Stimulated activated CD4-positive, alpha-beta T cell treated with anti-CD3 and anti-CD28 coated beads, Interleukin-2, amount 100 ng/mL, for 24 hours (primary cell): ENCODE measurements at places on chromosomes 5 and 9.

GRCh38 chr9:131503626-131504465 lies 1.1 kb downstream of the POMT1 start:
- peak; percentile 73 for DNase-seq

- DNase-seq: peak; percentile 0
Observed at GRCh38 chr9:1804128-1804865, 210.8 kb upstream of the SMARCA2 start.

- DNase-seq: peak; percentile 33
Observed at GRCh38 chr9:136051837-136052471, 43.1 kb downstream of the NACC2 start.

DNA sequence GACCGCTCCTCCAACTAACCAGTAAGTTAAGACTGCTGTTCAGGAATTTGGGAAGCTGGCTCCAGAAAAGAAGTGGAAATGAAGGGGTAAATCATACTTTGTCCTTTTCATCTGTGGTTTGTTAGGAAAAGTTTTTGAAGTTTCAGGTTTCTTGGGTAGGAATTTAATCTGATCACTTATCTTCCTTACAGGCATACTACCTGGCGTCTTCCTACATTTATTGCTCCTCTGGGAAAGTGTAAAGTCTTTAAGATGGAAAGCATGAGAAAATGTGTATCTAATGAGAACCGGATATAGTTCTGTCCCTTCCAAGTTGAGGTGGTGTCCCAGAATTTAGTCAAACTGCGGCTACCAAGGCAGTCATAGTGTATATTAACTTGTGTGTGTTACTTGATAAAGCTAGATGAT lies 1.3 kb downstream of the RASA1 start:
- DNase-seq: no peak

DNA sequence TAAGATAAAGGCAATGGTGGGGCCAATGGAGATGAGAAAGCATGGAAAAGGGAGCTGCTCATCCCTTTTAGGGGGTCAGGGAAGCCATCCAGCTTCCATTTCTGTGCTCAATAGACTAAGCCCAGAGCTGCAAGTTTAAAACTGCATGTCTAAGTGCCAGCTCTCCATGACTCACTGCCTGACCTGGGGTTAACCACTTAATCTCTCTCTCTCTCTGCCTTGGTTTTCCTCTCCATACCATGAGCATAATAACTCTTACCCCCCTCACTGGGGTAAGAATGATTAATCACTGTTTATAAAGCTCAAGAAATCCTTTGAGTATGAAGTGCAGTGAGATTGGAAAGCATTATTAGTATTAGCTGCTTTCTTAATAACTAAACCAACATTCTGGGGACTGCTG lies 1382.4 kb upstream of the WWC1 start:
- DNase-seq: no peak

- no peak for DNase-seq
Observed at GRCh38 chr5:140546851-140547507, 483 bp upstream of the EIF4EBP3 start.

DNA sequence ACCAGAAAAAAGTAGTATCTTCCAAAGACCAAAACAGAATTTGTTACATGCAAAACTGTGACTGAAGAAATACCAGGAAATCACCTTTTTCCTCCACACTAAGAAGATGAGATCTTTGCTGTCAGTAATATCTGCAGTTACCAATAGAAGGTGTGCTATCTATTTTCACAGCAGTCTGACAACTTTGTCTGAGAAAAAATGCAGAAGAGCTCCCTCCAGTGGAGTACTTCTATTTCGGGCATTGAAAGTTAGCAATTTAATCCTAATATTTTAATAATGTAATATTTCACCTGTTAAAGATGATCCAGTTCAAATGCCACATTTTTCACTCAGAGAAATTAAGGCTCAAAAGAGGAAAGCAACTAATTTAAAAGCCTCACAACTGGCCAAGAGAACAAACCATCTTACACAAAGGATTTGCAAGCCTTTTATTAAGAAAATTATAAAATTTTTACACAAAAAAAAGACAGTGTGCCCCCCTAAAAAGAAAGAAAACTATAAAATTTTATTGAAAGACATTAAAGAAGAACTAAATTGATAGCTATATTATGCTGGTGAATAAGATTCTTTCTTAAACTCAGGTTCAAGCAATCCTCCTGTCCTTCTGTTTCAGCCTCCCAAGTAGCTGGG lies 50.6 kb downstream of the DEPDC1B start:
- no peak for DNase-seq
